ENCODE measurements at places on chromosomes 12 and 14.

- DNase-seq, result no peak
Observed at GRCh38 chr14:62003701-62004100, 241.5 kb downstream of the SNAPC1 start.

GRCh38 chr12:85796001-85796400, 40.2 kb downstream of the RASSF9 start:
- no peak for DNase-seq

DNA sequence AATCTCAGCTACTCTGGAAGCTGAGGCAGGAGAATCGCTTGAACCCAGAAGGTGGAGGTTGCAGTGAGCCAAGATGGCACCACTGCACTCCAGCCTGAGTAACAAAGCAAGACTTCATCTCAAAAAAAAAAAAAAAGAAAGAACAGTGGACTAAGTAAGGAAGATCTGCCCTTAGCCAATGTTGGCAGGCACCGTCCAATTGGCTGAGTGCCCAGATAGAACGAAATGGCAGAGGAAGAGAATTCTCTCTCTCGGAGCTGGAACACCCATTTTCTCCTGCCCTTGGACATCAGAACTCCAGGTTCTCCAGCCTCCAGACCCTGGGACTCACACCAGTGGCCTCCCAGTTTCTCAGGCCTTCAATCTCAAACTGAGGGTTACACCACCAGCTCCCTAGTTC, 49.9 kb downstream of the ESR2 start:
- DNase-seq, result no peak

DNA sequence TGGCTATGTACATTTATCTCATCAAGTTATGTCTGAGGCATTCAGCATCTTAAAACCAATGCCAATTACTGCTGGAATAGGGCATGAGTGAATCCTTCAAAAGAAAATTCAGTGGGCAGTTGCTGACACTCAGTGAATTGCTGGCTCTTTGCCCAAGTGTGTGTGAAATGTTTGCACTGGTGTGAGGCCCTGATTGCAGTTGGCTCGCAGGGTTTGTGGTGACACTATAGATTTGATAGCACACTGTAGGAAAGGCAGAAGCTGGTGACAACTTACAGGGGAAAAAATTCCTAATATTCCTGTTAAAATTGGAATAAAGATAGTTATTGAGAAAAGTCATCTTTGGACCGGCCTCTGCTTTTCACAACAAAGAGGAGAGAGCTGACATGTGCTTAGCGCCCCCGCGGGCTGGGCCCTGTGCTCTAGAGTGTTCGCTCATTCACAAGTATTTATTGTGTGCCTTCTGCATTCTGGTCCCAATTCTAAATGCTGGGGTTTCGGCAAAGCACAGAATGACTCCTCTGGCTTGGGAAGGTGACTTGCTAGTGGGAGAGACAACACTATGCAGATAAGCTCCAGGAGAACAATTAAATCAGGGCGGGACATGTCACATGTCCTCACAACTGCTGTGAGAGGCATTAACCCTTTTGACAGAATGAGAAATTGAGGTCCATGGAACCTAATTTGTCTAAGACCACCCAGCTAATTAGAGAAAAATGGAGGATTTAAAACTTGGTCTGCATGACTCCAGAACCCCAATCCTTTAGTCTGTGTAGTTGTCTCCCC, 418.7 kb downstream of the NPAS3 start:
- no peak for DNase-seq

DNA sequence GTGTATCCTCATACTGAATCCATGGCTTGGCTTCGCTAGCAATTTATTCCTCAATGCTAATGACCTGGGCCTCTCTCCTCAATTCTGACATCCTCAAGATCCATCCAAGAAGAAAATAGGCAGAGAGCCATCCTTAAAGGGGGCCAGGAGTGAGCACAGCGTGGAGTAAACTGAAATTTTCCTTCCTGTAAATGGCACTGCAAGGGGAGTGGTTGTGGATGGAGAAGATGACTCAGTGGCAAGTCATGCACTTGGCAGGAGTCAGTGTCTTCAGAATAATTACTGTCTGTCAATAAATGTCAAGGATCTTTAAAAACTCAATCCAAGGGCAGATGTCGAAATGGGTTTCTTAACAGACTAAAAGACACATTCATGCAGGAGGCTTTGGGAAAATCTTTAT, 88.0 kb upstream of the TMEM132C start:
- DNase-seq, result no peak

- DNase-seq, result peak; percentile 39
Observed at GRCh38 chr12:112107306-112108201, 1.0 kb downstream of the NAA25 start.

DNA sequence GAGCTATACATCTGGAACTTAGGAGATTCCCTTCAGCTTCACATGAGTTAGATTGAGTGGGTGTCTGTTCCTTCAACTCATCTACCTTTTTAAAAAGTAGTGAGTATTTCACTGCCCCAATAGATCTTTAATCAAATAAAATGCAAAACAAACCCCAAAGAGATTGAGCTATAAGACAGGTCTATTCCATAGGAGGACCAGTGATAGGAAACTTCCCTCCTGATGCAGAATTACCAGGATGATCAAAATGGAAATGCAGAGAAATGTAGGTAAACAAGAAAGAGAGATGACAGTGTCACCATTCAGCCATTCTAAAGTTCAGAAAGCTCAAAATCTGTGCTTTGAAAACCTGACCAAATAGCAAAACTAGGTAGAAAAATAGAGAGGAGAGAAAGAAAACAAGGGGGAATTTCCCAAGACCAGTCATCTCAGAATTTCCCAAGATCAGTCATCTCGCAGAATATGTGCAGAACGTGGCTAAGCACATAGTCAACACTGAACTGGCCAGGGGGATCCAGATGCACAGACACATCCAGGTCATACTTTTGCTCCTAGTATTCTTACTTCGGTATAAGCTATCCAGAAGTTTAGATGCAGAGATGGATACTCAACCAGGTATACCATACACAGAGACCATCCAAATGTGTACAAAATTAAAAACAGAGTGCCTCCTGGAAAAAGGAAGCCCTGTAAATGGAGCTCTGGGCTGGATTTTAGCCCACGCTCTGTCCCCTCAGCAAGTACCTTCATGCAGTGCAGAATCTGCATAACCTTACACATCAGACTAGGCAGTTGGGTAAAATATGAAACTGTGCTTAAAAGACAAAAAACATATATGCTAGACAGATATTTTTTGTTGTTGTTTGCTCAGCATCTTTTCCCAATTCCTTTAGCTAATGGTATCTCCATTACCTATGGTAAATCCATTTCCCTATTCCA, 27.4 kb downstream of the SLC41A2 start:
- no peak for DNase-seq

- DNase-seq, result peak; percentile 18
Observed at GRCh38 chr14:69101331-69101826, 51.5 kb downstream of the DCAF5 start.

GRCh38 chr14:75242546-75243273, 35.9 kb upstream of the FOS start:
- DNase-seq, result no peak

DNA sequence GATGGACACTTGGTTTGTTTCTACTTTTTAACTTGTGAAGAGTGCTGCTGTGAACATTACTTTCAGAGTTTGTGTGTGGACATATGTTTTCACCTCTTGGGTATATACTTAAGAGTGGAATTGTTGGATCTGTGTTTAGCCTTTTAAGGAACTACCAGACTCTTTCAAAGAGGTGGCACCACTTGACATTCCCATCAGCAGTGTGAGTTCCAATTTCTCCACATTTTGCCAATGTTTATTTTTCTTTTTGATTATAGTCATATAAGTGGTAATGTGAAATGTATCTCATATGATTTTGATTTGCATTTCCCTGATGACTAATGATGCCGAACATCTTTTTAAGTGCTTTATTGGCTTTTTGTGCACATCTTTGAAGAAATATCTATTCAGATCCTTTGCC, 44.8 kb downstream of the ARHGAP5 start:
- DNase-seq, result no peak

DNA sequence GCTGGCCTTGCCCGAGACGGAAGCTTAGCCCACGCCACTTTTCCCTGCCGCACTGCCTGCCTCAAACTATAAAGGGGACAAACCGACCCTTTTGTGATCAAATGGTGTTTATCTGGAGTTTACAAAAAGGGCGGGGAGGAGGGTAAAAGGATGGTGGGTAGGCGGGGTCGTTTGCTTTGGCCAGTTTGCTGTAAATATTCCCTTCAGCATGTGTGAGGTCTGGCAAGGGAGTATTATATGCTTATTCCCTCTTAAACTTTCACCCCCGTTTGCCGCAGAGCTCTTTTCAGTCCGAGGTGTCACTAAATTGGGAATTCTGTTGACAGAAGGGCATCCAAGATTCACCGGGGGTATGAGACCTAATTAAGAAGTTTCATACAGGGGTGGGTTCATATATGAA, 3.8 kb upstream of the TBX3 start:
- DNase-seq, result no peak

DNA sequence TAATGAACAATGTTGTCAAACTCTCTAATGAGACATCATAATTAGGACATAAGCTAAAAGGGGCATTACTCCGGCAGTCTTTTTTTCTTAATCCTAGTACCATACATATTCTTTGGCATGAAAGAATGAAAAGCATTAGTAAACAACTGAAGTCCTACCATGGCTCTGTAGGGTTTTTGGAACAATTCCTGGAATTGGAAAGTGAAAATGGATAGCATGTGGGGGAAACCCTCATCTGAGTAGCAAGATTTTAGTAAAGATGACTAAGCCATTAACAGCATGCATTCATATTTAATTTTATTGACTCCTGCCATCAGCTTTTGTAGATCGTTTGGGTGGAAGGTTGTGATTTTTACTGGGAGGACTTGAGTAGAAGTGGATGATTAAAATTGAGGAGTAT, 216.2 kb upstream of the PDZRN4 start:
- no peak for DNase-seq

- no peak for DNase-seq
Observed at GRCh38 chr14:96062506-96062905, 23.3 kb downstream of the C14orf132 start.

DNA sequence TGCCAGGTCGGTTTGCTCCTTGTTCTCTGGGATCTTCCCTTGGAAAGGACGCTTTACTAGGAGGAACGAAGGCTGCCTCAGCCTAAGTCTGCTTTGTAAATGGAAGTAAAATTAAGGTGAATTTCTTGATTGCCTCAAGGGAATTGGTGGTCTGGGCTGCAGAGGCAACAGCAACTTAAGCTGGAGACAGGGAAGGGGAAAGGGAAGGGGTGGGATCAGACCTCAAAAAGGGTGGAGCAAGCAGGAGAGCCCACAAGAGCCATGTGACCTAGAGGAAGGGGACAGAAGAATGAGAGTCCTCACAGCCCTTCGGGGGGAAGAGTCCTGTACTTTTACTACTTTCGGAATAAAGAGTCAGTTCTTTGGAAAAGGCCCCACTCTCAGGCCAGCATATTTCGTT, 147.9 kb downstream of the PPM1H start:
- DNase-seq, result no peak

DNA sequence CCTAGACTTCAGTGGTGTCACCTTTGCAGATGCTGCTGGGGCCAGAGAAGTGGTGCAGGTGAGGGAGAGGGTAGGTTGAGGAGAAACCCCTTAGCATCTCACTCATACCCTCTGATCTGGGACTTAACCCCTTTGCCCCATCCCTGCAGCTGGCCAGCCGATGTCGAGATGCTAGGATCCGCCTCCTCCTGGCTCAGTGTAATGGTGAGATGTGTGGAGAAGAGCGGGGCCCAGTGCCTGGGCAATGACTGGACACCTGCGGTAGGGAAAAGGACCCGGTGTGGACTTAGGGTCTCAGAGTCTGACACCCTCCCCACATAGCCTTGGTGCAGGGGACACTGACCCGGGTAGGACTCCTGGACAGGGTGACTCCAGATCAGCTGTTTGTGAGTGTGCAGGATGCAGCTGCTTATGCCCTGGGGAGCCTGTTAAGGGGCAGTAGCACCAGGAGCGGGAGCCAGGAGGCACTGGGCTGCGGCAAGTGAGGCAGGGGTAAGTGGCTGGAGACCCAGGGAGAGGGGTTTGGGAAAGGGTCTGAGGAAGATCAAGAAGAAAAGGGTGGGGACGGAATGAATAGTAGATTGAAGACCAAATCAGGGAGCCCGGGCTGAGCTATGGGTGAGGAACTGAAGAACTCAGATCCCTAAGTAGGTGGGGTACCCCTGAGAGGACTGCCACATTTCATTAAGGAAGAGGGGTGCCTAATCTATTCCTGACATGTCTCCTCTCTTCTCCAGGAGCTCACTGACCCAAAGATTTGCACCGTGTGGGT, 7.6 kb downstream of the B4GALNT1 start:
- no peak for DNase-seq

DNA sequence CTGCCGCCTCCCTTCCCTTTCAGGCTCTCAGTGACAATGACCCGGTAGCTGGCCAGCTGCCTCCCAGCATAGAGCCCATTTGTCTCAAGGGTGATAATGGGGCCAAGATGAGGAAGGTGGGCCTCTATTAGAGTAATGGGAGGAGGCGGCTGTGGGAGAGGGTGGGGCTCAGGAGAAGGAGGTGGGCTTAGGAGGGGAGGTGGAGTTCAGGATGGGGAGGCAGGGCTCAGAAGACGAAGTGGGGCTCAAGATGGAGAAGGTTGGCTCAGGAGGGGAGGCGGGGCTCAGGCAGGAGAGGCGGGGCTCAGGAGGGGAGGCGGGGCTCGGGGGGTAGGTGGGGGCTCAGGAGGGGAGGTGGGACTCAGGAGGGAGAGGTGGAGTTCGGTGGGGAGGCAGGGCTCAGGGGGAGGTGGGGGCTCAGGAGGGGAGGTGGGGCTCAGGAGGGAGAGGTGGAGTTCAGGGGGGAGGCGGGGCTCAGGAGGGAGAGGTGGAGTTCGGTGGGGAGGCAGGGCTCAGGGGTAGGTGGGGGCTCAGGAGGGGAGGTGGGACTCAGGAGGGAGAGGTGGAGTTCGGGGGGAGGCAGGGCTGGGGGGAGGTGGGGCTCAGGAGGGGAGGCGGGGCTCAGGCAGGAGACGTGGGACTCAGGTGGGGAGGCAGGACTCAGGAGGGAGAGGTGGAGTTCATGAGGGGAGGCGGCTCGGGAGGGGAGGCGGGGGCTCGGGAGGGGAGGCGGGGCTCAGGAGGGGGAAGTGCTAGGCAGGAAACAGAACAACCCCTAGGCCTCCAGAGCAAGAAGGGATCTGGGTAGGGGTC, 36.8 kb downstream of the IQSEC3 start:
- peak; percentile 78 for DNase-seq

GRCh38 chr14:90534091-90534837, 137.4 kb downstream of the CALM1 start:
- DNase-seq, result no peak

DNA sequence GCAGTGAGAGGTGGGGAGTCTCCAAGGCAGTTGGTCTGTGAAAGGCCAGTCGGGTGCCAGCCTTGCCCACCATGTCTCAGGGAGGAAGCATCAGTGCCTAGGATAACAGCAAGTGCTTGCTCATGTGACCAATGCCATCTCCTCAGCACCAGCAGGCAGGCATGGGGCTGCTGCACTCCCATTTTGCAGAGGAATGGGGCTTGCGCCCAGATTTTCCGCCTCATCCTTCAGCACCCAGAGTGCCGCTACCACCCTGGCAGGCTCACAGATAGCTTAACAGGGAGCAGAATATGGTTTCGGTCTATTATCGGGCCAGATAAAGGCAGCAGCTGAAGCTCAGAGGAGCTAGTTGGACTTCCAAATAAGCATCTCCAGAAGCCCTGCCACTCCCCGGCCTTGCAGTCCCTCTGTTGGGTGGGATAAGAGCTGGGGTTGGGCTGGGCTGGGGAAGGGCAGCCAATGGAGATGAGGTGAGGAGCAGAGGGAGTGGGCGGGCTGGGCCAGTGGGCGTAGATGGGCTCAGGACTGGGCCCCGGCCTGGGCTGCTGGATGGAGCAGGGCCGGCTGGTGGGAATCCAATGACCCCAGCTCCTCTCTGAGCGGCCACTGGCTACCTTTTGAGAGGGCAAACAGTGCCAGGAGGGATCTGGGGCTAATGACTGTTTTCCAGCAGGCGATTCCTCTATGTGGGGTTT, 8.4 kb upstream of the KRT80 start:
- no peak for DNase-seq

GRCh38 chr14:74574090-74574433, 38.0 kb downstream of the LTBP2 start:
- no peak for DNase-seq
